ENCODE measurements at places on chromosomes 13 and 19. TPM values are rescaled to one million over a fixed set of nuclear protein-coding genes. Genes with fewer than 3 reads are reported as not detected.

DNA sequence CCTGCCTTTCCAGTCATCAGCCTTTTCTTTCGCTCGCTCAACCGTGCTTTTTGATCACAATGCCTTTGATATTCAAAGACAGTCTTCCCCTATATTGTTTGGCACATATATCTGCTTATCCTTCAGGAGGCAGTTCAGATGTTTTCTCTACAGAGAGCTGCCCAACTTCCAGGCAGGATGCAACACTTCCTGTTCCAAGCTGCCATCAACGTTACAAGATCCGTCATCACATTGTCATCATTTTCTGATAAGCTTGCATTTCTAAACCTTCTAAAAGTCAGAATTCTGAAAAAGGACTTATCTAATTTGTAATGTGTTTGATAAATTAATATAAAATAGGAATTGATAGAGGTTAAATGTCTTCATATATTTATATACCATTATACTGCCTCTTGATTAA is 574.2 kb downstream of the TBC1D4 start:
- DNase-seq: no peak

GRCh38 chr13:98475522-98475921 is 101.4 kb downstream of the STK24 start:
- DNase-seq: no peak

GRCh38 chr19:50252111-50252886 is 48.9 kb downstream of the MYH14 start:
- DNase-seq: no peak

ZNF723 gene
- not detected for total RNA-seq

DNA sequence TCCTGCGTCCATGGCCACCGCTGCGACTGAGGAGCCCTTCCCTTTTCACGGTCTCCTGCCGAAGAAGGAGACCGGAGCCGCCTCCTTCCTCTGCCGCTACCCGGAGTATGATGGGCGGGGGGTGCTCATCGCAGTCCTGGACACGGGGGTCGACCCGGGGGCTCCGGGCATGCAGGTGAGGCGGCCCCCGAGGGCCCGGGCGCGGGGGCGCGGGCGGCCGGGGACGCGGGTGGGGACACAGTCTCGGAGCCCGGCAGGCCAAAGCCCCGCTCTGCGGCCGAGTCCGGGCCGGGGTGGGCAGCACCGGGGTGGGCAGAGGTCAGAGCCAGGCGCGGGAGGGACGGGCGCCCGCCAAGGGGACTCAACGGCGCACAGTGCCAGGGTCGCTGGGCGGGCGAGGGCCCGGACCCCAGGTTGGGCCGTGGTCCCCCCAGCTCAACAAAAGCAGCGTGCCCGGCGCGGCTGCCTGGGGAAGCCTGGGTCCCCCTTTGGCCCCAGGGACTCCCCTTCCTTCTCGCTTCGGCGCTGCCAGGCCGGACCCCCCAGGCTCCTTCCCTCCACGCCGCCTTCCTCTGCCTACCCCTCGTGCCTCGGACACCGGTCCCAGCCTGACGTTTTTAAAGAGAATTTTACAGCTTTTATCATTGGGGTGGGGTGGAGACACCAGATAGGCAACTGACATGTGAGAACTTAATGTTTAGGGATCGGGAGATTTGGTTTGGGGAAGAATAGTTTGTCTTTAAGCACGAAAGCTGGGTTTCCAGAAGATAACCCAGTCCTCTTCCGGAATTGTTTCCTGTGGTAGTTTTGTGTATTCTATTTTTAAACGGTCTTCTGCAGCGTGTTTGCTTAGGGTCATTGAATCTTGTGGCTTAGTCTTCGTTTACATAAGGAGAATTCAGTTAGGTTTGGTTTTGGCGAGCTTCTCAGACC is 509 bp downstream of the TPP2 start:
- DNase-seq: peak; percentile 44

DNA sequence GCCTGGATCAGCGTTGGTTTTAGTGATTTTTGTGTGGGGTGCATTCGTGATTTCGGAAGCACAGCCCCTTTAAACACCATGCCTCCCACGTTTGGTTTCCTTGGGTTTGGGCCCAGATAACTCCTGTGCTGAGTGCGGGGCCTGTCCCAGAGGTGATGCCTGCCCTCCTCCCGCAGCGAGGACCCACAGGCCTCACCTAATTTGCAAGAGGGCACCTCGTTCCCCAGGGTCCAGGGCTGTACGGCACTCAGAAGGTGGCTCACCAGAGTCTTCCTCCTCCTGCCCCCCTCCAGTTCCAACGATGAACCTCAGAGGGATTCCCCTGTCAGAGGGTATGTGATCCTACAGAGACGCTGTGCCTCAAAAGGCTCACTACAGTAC is 54.3 kb upstream of the SOX1 start:
- DNase-seq: no peak

LGALS13 gene
- total RNA-seq: not detected

- DNase-seq: no peak
These were observed 15.7 kb downstream of the MRPS12 start for GRCh38 chr19:38946229-38947010.

GRCh38 chr13:23357349-23357748 is 76.2 kb downstream of the SACS start:
- no peak for DNase-seq

GRCh38 chr19:5096536-5096935 is 127.6 kb downstream of the KDM4B start:
- no peak for DNase-seq

- no peak for DNase-seq
These were observed 64.9 kb downstream of the MZT1 start for GRCh38 chr13:72662548-72662947.

CCDC169 gene
- 0.68 TPM for total RNA-seq

DNA sequence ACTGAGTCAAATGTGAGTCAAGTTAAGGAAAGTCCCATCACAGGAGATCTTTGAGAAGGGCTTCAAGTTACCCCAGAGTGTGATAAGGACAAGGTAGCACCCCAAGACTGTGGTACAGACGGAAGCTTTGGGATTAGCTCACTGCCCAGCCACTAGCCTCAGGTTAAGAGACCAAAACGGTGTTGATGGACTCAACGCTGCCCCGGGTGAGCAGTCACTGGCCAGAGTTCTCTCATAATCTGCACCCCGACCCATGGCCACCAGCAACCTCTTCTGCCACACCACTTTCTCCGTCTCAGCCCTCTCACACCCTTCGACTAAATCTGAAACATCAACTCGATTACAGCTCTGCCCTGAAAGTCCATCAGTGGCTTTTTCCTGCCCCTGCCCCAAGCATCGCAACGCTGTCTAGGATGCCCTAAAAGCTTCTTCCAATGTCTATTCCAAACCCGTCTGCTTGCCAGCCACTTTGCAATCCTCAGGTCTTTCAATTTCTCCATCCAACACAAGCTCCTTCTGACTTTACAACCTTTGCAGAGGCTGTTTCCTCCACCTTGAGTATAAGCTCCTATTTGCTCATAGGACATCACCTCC is 5.6 kb downstream of the HNRNPL start:
- no peak for DNase-seq

DNA sequence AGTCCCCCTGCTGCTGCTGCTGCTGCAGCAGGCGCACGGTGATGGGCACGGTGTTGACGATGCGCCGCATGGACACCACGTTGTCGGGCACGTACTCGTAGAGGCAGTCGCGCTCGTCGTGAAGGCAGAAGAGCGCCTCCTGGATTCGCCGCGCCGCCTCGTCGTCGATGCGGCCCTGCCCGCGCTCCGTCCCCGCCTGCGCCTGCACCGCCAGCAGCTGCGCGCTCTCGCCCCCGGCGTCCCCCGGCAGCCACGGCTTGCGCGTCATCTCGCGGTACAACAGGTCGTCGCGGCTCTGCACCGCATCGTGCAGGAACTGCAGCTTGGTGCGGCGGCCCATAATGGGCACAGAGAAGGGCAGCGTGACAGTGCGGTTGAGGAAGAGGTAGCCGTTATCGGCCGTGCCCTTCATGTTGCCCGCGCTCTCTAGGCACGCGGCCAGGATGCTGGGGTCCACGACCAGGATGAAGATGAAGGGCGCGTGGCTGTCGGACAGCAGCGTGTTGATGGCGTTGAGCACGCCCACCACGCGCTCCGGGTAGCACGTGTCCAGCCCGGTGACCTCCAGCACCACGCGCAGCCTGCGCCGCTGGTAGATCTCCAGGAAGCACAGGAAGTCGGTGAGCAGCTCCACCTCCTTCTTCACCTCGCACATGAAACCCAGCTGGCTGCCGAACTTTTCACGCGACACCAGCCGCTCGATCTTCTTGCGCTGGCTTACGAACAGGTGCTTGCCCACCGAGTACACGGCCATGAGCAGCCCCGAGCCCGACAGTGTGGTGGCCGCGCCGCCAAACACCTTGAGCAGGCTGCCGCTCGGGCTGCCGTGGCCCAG is 8.1 kb downstream of the NKPD1 start:
- DNase-seq: peak; percentile 76

GRCh38 chr19:14167576-14168138 is 31.3 kb upstream of the ASF1B start:
- no peak for DNase-seq

DNA sequence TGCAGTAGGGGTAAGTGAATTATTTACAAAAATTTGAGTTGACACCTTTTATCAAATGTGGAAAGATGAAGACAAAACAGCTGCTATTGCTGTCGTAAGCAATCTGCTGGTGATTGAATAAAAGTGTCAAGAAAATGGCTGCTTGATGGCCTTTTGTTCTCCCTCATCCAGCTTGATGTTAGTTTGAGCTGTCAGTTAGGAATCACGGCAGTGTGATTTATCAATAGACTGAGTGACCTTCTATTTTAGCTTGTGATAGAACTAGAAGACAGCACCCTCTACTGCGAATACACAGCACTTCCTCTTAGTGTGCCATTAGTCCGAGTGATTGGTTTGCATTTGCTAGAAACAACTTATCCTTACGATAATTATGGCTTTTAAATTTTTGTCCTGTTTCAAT is 76.3 kb downstream of the MZT1 start:
- DNase-seq: no peak

ONECUT3 gene
- not detected for total RNA-seq

DNA sequence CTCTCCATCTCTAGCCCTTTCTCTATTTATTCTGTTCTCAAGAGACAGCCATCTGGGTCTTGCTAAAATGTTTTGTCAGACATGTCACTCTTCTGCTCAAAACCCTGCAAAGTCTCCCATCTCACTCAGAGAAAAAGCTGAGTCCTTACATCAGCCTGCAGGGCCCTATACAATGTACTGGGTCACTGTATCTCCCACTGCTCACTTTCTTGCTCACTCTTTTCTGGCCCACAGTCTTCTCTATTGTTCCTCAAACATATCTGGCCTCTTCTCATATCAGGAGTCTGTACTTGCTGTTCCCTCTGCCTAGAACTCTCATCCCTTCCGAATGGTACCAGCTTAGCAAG is 189.2 kb downstream of the ENOX1 start:
- no peak for DNase-seq

ZNF446 gene
- 4.1 TPM for total RNA-seq

DNA sequence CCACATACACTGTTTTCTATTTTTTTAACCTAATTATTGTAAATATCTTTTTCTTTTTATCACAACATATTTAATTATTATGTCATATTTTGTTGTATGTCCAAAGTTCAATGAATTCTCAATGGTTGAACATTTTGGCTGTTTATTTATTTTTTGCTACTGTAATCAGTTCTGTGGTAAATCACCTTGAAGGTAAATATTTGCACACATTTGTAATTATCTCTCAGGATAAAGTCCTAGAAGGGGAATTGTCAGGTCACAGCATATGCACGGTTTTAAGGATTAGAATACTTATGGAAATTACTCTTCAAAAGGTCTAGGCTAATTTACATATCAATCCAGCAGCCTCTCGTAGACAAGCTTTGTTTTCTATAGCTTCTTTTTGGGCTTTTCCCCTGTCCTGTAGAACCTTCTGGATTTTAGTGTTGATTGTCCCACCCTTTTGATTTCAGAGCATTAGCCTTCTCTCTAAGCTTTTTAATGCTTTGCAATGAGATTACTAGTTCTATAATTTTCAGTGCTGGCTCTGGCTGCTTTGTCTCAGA is 362.6 kb downstream of the KCNRG start:
- no peak for DNase-seq

NLRP11 gene
- total RNA-seq: not detected

ZNF699 gene
- 3.0 TPM for total RNA-seq
